Left lung (tissue), 14 donors: ENCODE measurements at places on chromosomes 6 and 20.

DNA sequence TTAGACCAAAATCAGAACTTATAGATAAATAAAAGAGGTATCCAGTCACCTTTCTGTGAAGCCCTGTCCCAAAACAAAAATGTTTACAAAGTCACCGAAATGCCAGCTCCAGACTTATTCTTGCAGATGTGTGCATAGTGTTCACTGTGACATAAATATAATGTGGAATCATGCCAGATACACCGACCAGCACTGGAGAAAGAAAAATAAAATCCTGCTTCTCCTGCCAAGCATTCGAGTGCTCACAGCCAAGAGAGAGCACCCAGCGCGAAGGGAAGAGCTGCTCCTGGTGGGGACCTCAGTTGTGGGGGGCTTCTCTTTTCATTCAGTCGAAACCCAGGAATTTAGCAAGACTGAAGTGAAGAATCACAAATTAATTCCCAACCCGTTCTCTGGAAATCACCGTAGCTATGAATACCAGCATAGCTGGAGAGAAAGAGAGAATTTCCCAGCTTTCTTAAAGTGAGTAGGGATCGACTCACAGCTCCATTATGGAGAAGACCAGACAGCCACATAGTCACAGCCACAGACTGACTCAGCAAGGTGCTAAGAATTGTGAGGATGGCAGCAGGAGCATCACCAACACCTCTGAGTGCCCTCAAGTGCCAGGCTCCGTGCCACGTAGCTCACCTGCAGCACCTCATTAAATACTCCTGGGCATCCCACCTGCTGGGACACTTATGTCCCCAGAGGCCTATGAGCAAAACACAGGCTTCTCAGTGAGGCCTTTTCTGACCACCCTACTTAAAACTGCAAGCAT is 33.2 kb downstream of the BFSP1 start:
- H3K36me3 ChIP-seq, result no peaks in the 10 kb centered on the region
- H3K4me3 ChIP-seq, result no peak overlapping the region
- no peaks in the 10 kb centered on the region for H3K27me3 ChIP-seq
- DNase-seq, result no peak
- no peak overlapping the region for H3K27ac ChIP-seq

DNA sequence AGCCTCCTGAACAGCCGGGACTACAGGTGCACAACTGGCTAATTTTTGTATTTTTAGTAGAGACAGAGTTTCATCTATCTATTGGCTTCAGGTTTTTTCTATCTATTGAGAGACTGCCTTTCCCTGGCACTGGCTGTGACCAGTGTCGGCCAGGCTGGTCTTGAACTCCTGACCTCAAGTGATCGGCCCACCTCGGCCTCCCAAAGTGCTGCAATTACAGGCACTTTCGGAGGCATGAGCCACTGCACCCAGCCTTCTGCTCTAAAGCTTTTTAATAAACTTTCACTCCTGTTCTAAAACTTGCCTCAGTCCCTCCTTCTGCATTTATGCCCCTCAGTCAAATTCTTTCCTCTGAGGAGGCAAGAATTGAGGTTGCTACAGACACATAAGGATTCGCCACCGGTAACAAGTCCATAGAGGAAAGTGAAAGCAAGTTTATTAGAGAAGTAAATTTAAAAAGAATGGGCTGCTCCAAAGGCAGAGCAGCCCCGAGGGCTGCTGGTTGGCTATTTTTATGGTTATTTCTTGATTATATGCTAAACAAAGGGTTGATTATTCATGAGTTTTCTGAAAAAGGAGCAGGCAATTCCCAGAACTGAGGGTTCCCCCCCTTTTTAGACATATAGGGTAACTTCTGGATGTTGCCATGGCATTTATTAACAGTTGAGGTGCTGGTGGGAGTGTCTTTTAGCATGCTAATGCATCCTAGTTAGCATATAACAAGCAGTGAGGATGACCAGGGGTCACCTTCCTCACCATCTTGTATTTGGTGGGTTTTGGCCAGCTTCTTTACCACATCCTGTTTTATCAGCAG is 44.8 kb upstream of the RNGTT start:
- H3K27me3 ChIP-seq, result no peaks in the 10 kb centered on the region
- H3K4me1 ChIP-seq, result peaks cover 19% of the 10 kb centered on the region
- no peak overlapping the region for H3K4me3 ChIP-seq
- DNase-seq, result no peak
- peak overlapping the region; percentile 51 for H3K27ac ChIP-seq
- no peaks in the 10 kb centered on the region for H3K36me3 ChIP-seq

DNA sequence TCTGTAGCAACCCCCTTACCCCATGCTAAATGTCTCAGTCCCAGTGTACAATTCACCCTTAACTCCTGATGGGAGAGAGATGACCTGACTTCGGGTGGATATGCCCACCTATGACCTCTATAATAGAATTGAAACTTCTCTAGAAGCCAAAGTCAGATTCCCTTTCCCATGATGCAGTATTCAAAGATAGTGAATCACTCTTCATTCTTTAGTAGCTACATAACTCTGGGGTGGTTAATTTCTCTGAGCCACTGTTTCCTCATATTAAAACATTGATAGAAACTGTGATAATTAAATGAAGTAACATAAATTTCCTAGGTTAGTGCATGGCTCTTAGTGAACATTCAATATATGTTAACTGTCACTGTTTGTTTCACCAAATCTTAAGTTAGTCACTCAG is 500.4 kb downstream of the COL12A1 start:
- no peak overlapping the region for H3K27ac ChIP-seq
- no peaks in the 10 kb centered on the region for H3K27me3 ChIP-seq
- no peak overlapping the region for H3K4me3 ChIP-seq
- no peaks in the 10 kb centered on the region for H3K4me1 ChIP-seq

GRCh38 chr6:118530942-118531341 is 17.2 kb upstream of the PLN start:
- no peak overlapping the region for H3K4me3 ChIP-seq
- no peaks in the 10 kb centered on the region for H3K27me3 ChIP-seq
- no peak for DNase-seq
- no peak overlapping the region for H3K27ac ChIP-seq

DNA sequence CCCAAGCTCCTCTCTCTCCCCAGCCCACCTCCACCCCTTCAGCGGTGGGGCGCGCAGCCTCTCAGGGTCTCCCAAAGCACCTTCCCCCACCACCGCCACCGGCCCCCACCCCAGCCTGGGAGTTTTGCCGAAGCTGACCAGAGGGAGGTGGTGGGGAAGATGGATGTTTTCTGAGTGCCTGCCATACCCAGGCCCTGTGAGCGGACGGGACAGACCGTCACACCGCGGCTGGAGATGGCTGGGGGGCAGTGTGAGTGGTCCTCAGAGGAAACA is 5.7 kb downstream of the C20orf204 start:
- no peak overlapping the region for H3K4me3 ChIP-seq
- no peak for DNase-seq
- no peaks in the 10 kb centered on the region for H3K36me3 ChIP-seq
- peaks cover 50% of the 10 kb centered on the region for H3K4me1 ChIP-seq
- H3K27me3 ChIP-seq, result peaks cover 88% of the 10 kb centered on the region
- peak overlapping the region; percentile 62 for H3K27ac ChIP-seq

DNA sequence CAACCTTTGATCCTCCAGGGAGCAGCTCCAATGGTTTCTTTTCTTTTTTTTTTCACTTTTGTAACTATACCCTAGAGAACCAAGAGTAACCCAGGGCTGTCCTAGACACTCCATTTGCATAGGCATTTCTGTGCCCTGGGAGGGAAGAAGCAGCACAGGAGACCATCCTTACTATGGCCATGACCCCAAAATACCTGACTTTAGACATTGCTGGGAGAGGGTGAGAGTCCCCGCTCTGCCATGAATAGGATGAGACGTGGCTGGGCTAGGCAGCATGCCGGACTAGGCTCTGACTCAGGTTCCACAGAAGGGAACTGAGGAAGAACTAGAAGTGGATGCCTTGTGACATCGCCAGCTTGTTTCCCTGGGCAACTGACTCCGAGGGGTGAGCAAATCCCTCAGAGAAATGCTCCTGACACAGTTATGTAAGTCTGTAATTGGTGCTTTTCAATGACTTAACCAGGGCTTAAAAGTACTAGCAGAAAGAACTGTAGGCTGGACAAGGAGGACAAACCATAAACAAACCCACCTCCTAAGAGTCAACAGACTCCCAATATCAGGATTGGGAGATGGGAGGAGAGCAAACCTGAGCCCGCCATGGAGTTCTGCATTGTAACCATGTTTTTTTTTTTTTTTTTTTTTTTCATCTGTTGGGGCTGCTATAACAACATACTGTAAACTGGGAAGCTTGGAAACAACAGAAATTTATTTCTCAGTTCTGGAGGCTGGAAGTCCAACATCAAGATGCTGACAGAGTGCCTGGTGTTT is 910 bp upstream of the ADTRP start:
- no peak overlapping the region for H3K27ac ChIP-seq
- no peaks in the 10 kb centered on the region for H3K4me1 ChIP-seq
- DNase-seq, result no peak
- H3K36me3 ChIP-seq, result no peaks in the 10 kb centered on the region
- no peak overlapping the region for H3K4me3 ChIP-seq

- no peaks in the 10 kb centered on the region for H3K36me3 ChIP-seq
- peaks cover 31% of the 10 kb centered on the region for H3K27me3 ChIP-seq
- no peak overlapping the region for H3K4me3 ChIP-seq
- no peak overlapping the region for H3K27ac ChIP-seq
Observed at GRCh38 chr6:168100011-168100802, 21.2 kb upstream of the FRMD1 start.

GRCh38 chr20:49597825-49598395 is 30.0 kb upstream of the PTGIS start:
- H3K36me3 ChIP-seq, result no peaks in the 10 kb centered on the region
- H3K27ac ChIP-seq, result no peak overlapping the region

DNA sequence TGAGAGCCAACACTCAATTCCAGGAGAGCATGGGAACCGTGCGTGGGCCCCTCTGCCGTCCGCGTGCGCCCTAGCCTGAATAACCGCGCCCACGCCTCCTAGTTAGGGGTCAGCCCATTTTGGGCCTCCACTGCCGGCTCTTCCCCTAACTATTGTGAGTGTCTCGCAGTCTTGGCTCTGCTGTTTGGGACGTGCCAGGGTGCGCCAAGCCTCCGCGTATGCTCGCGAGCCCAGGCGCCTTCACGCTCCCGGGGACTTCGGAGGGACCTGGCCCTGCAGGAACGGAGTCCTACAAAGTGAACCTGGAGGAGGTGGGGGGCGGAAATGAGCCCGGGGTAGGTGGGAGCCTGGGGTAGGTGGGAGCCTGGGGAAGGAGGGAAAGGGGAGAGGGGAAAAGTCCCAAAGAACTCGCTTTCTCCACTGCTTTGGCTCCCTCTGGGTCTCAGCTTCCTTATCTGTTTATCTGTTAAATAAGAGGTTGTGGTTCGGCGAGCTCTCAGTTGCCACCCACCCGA is 873 bp upstream of the GCM2 start:
- no peaks in the 10 kb centered on the region for H3K4me1 ChIP-seq
- H3K27ac ChIP-seq, result no peak overlapping the region
- DNase-seq, result no peak
- H3K36me3 ChIP-seq, result no peaks in the 10 kb centered on the region

DNA sequence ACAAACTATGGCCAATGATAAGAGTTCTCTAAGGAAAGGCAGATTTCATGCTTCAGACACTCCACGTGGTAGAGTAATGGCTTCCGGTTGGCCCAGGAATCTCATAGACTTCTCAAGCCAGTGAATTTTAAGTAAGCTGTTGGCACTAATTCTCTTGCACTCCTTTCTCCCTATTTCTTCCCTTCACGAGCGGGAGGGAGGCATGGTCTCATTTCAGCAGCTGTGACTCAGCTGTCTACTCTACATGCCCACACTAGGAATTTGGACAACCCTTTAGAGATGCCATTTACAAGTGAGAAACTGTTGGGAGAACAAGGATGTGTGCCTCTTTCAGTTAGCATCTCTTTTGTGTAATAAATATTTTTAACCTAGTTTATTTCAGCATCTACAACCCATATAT is 107.7 kb downstream of the PTPRK start:
- no peaks in the 10 kb centered on the region for H3K36me3 ChIP-seq
- no peaks in the 10 kb centered on the region for H3K27me3 ChIP-seq
- no peak overlapping the region for H3K27ac ChIP-seq
- no peaks in the 10 kb centered on the region for H3K4me1 ChIP-seq
- DNase-seq, result no peak

DNA sequence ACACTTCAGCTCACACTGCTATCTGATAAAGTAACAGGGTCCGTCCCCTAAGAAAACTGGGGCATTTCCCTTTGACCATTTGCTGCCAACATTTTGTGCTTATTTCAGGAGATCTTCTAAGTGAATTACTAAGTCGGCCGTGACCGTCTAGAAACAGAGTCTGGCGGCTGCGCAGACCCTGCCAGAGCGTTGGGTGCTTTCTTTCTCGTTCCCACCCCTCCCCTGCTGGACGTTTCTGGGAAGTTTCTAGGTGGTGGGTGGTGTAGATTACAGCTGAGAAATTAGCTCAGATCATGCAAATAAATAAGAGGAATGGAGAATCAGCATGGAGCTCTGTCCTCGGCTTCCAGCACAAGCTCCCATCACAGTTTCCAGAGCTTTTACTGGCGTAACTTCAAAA is 128.1 kb downstream of the MYLK4 start:
- H3K27ac ChIP-seq, result no peak overlapping the region
- H3K36me3 ChIP-seq, result no peaks in the 10 kb centered on the region
- H3K4me1 ChIP-seq, result no peaks in the 10 kb centered on the region

GRCh38 chr20:25279403-25279802 is 31.5 kb downstream of the PYGB start:
- no peak for DNase-seq
- H3K36me3 ChIP-seq, result no peaks in the 10 kb centered on the region
- no peaks in the 10 kb centered on the region for H3K4me1 ChIP-seq
- H3K27ac ChIP-seq, result no peak overlapping the region

GRCh38 chr20:57709823-57710799 is at the start of gene PMEPA1:
PMEPA1 (minus strand) TSS chr20:57710015; CDS start chr20:57709582, 433 bp downstream.
- H3K27ac ChIP-seq, result peak within 1 kb of the TSS; percentile 91
- peak; percentile 94 for DNase-seq
- H3K36me3 ChIP-seq, result no peaks in the 10 kb centered on the region
- H3K4me1 ChIP-seq, result peaks cover 55% of the 10 kb centered on the region

- H3K36me3 ChIP-seq, result no peaks in the 10 kb centered on the region
- H3K27ac ChIP-seq, result no peak overlapping the region
- H3K4me3 ChIP-seq, result peak overlapping the region; percentile 90
- peaks cover 41% of the 10 kb centered on the region for H3K4me1 ChIP-seq
- no peak for DNase-seq
Observed at GRCh38 chr6:13485303-13485702, 2.1 kb downstream of the GFOD1 start.

DNA sequence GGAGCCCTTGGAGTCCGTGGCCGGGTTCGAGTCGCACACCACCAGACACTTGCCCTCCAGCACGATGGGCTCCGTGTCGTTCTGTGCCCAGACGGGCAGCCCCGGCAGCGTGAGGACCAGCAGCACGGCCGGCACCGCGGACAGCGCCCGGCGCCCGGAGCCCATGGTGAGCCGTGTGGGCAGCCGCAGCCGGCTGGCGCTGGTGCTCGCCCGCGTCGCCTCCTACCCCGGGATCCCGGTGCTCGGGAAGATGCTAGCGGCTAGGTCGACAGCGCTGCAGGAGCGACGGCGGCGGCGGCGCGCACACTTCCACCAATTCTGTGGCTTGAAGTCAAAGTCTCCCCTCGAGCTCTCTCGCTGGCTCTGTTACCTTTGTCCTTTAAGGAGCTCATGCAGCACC is 1.3 kb downstream of the CBLN4 start:
- no peaks in the 10 kb centered on the region for H3K36me3 ChIP-seq
- no peak overlapping the region for H3K27ac ChIP-seq
- no peak overlapping the region for H3K4me3 ChIP-seq
- no peak for DNase-seq
- no peaks in the 10 kb centered on the region for H3K4me1 ChIP-seq
